Hepatocyte (in vitro differentiated cells): ENCODE measurements at places on chromosomes 16 and 17. TPM values are rescaled to one million over a fixed set of nuclear protein-coding genes. Genes with fewer than 3 reads are reported as not detected.

The GNAO1 gene
- total RNA-seq = 0.77 and 2.8 TPM in 2 replicates

The ATP2A1 gene
- 0.13 and 0.72 TPM in 2 replicates for total RNA-seq

The SRL gene
- 1.1 and 1.2 TPM in 2 replicates for total RNA-seq

The OR3A2 gene
- not detected in 2 replicates for total RNA-seq

The TMIGD1 gene
- 3.2 and 3.3 TPM in 2 replicates for total RNA-seq

The TSEN54 gene
- total RNA-seq = 30.4 and 42.5 TPM in 2 replicates

The KRTAP1-3 gene
- not detected in 2 replicates for total RNA-seq

The ESRP2 gene
- total RNA-seq = 39.5 and 45.6 TPM in 2 replicates

The KCNH6 gene
- total RNA-seq = 0.28 and 0.33 TPM in 2 replicates

The SLC4A1 gene
- not detected in 2 replicates for total RNA-seq

The SDK2 gene
- 1.0 and 1.2 TPM in 2 replicates for total RNA-seq

The ABCA3 gene
- 1.5 and 1.8 TPM in 2 replicates for total RNA-seq

DNA sequence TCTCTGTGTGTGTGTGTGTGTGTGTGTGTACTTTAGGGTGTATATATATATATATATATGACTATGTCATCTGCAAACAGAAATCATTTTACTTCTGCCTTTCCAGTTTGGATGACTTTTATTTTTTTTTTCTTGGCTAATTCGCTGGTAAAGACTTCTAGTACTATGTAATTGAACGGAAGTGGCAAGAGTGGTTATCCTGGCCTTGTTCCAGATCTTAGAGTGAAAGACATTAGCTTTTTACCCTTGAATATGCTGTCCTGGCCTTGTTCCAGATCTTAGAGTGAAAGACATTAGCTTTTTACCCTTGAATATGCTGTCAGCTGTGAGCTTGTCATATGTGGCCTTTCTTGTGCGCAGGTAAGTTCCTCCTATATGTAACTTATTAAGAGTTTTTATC lies 72.7 kb upstream of the MYOCD start:
- no peak for DNase-seq

- DNase-seq = peak; percentile 43
These were observed 601 bp downstream of the JMJD8 start for GRCh38 chr16:683396-684070.

GRCh38 chr17:149897-150584 lies 12.7 kb downstream of the SCGB1C2 start:
- no peak for DNase-seq

DNA sequence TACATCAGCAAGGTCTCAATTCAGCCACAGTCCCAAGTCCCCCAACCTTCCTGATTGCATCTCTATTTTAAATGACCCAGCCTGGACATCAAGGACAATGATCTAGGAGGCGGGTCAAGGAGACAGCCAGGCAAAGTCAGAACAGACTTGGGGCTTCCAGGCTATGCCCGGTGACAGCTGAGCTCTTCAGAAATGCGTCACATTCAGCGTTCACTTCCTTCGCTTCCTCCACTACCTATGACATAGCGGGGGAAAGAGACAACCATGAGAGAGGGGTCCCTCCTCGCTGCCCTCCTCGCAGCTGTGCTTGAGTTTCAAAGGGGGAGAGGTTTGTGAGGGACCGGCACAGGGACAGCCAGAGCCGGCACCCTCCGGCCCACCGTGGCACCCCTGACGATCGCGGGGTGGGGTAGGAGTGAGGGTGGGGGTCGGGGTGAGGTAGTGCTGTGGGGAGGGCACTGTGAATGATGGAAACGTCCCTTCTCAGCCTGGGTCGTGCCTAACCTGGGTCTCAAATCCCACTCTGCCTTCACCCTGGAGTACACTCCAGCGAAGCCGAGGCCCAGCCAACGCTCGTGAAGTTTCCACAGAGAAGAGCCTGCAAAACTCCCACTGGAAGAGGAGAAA lies 12.3 kb upstream of the LGALS3BP start:
- no peak for DNase-seq

GRCh38 chr16:64092271-64092670 lies 1029.6 kb downstream of the CDH11 start:
- no peak for DNase-seq

- peak; percentile 76 for DNase-seq
These were observed 26.8 kb downstream of the GP2 start for GRCh38 chr16:20300312-20301097.

DNA sequence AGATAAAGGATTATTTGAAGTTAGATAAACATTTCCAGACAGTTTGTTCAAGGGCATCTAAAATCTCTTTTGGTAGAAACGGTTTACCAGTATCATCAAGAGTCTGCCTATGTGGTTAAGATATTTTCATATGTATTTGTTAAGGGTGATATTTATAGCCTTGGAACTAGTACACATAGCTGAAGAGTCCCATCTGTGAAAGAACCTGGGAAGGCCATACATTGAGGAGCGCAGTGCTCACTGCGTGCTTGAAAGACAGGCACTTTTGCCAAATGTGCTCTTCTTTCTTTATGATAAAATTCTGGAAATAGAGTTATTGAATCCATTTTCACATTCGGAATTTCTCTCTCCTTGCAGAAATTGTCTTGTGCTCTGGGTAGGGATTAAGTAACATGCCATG lies 7.7 kb downstream of the IGSF6 start:
- DNase-seq = no peak

DNA sequence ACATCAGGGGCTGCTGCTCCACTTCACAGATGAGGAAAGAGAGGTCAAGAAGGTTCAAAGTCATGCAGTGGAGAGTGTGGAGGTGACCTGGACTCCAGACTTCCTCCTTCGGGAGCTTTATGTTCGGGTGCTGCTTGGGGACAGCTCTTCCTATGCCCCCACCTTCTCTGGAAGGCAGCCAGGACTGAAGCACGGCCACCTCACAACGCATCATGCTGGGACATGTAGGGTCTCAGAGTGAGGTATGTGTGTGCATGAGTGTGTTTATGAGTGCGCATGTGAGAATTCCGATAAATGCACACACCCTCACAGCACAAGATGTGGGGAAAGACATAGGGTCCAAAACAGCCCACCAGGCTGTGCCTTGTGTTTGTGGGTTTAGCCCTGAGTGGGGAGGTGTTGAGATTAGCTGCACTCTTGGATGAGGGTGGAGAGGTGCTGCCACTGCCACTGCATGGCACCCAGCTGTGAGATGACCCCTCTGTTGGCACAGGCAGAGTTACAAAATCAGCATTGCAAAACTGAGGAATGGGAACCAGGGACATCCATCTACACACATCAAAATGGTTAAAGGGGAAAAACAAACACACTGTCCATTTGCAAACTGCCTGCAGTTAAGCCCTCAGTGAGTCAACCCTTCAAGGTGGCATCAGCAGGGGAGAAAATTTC lies 367.4 kb downstream of the SEC14L1 start:
- DNase-seq = peak; percentile 3

- no peak for DNase-seq
These were observed 4.7 kb downstream of the PRR29 start for GRCh38 chr17:64002658-64003525.

GRCh38 chr16:89417352-89417751 lies 73.0 kb downstream of the ANKRD11 start:
- peak; percentile 56 for DNase-seq

- DNase-seq = no peak
These were observed 25.7 kb downstream of the C17orf100 start for GRCh38 chr17:6677158-6677831.

DNA sequence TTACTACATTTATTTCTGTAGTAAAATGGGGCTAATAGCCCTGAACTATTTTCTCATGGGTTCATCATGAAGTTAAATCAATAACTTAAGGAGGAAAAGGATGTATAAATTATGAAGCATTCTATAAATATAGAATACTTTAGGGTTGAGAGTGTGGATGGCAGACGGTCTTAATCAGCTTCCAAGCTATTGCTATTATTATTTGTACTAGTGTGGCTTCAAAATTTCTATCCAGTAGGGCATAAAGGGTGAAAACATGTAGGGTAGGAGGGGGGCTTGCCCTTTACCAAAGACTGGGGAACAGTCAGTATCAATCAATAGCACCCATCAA lies 26.4 kb upstream of the DHX8 start:
- no peak for DNase-seq

- DNase-seq = no peak
These were observed 66.6 kb upstream of the CHMP6 start for GRCh38 chr17:80924807-80925610.

DNA sequence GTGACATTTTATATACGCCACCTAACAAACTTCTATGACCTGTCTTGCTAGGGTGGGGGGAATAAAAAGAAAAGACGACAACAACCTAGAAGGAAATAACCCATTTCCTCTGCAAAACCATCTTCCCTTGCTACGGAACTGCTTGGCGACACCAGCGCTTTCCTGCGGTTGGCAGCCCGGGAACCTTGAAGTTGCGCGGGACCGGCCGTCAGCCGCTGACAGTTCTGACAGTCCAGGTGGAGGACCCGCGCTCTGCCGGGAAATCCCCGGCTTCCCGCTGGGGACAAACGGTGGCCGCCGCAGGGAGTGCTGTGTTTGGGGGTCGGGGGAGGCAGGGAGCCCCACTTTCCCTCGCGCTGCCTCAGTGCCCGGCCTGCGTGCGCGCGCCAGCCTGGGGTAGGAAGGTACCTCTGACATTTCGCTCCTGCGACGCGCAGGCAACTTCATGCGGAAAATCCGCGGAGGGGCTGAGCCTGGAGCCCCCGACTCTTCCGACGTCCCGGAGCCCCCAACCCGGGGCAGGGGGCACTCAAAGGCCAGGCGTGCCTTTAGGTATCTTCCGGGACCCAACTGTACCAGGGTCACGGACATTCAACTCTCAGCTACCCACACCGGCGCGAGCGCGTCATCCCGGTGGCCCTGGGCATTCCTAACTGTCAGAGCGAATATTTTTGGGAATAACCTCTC lies 516 bp downstream of the SLC16A6 start:
- DNase-seq = peak; percentile 15

DNA sequence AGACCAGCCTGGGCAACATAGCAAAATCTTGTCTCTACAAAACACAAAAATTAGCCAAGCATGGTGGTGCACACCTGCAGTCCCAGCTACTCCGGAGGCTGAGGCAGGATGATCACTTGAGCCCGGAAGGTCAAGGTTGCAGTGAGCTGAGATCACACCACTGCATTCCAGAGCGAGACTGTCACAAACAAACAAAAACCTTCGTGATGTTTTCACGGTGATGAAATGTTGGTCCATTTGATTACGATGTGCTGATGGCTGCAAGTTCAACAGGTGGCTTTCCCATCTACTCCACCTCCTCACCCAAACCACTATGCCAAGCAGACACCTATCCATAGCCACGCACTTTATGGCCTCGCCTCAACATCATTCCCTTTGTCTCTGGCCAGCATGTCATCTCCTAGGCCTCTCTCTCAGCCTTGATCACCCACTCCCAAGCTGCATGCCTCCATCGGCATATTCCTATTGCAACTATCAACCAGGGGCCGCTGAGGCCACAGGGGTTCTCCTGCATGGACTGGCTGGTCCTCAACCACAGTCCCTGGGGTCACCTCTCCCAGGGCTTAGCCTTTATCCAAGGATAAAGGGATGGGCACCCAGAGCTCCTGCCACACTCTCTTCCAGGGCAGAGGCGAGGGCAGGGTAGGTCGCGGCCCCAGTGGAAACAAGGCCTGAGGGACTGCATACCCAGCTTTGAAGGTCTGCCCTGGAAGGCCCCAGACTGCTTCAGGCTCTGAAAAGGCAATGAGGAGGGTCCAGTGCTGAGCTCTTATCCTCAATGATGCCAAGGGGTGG lies 17.1 kb upstream of the ALOX15B start:
- DNase-seq = no peak

DNA sequence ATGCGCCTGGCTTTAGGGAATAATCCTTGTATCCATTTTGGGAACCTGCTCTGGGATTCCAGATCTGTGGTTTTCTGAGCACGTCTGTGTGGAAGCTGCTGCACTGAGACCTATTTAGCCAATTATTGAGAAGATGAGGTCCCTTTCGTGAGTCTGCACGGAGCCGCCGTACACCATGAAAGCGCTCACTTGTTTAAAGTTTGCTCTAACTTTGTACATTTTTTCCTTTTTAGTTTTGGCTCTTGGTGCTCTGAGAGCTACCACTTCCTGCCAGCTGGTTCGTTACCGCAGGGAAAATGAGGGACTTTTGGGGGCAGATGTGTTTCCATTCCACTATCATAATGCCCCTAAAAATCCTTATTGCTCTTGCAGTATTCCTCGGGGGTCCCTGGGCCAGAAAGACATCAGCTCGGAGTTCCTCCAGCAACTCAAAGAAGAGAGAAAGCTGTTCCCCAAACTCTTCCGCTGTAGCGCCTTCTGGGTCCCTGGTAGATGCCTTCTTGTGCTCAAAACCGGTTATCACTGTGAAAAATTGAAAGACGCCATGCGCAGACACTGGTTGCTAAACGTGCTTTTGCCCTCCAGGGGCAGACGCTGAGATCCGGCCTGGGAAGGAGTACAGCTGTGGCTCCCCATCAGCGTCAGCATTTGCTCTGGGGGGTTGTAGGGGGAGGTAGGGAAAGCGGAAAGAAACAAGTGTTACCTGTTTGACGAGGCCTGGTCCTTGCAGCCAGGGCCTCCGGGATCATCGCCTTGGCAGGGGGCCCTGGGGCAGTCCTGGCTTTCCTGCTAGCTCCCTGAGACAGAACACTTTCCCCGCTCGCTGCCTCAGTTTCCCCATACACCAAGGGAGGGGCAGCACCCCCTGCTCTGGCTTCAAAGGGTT lies 238.1 kb downstream of the MRTFB start:
- peak; percentile 53 for DNase-seq

DNA sequence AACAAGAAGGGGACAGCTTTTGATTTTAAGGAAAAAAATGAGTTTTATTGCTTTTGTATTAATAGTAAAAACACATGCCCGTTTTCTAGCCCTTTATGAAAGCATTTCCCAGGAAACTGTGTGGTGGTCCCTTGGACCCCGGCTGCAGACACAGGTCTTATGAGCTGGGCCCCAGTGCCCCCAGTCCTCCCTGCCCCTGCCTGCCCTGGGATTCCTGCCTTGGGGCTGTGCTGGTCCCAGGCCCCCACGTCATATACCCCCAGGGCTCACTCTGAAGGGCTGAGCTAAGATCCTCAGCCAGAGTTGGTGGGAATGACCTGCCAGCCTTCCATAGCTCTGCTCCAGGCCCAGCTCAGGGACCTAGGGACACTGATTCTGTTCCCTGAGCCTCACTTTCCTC lies 30.8 kb downstream of the GINS2 start:
- no peak for DNase-seq

- no peak for DNase-seq
These were observed 42.4 kb downstream of the C16orf95 start for GRCh38 chr16:87274794-87275193.

DNA sequence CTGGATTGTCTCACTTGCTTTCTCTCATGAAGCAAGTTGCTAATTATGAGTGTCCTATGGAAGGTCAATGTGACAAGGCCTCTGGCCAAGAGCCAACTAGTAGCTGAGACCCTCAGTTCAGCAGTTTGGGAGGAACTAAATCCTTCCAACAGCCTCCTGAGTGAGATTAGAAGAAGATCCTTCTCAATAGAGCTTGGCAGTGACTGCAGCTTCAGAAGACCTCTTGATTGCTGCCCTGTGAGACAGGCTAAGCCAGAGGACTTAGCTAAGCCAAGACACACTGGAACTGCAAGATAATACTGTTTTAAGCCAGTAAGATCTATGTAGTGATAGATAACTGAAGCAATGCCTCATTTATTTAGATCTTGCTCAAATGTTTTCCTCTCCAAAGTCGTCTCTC lies 34.3 kb downstream of the PCTP start:
- DNase-seq = no peak

- DNase-seq = peak; percentile 81
These were observed 10.9 kb downstream of the ADGRG1 start for GRCh38 chr16:57639172-57639887.
